ENCODE measurements at places on chromosomes 4 and X.

DNA sequence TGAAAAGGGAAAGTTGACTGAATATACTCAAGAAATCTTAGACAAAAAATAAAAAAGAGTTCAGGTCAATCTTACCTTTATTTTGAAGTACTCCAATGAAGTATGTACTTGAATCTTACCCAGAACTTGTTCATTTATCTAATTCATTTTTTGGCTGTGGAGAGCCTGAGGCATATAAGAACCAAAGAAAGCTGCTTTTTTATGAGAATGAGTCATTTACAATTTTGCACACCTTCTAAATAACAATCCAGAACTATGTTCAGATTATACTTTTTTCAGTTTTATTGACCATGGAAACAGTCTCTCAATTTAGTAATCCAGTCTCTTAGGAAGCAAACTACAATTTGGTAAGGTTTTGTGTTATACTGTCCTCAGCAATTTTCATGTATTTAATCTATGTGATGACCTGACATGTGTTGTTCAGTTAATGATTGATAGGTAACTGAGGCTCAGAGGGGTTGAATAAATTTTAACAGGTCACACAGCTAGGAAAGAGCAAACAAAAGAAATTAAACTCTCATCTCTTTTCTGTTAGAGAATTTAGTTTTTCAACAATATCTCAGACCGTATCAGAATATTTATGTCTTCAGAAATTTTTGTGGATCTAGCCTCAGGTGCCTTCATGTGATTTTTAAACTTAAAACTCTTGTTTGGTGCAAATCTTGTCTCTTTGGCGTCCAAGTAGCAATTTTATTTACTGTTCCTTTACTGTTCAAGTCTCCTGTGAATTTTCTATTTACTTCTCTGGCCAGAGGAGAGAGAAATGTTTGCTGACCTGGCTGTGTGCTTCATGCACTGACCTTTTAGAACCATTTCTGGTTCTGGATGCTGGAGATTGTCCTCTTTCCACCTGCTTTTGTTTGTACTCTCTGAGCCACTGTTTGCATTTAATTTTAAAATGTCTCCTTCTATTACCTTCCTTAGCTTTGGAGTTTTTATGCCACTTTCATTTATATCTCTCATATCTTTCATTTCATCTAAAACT, 1453.4 kb downstream of the STIM2 start:
- DNase-seq, result no peak

- no peak for DNase-seq
Observed at GRCh38 chr4:7381890-7382633, 52.7 kb downstream of the PSAPL1 start.

GRCh38 chrX:51614353-51615012, 4.2 kb downstream of the CENPVL3 start:
- DNase-seq, result peak; percentile 16

- DNase-seq, result no peak
Observed at GRCh38 chr4:8238515-8239053, 31.0 kb upstream of the HTRA3 start.

GRCh38 chr4:164614329-164614728, 139.6 kb upstream of the SMIM31 start:
- no peak for DNase-seq
